ENCODE measurements at places on chromosomes 1 and 21. TPM values are rescaled to one million over a fixed set of nuclear protein-coding genes. Genes with fewer than 3 reads are reported as not detected.
A peak's percentile ranks its signal among the peaks of the same experiment; 100 is the strongest.

GRCh38 chr1:184973272-184974055, 844 bp downstream of the NIBAN1 start:
- no peaks in the 10 kb centered on the region for H3K36me3 ChIP-seq
- H3K4me1 ChIP-seq: peaks cover 4% of the 10 kb centered on the region
- H3K27me3 ChIP-seq: peaks cover 20% of the 10 kb centered on the region
- peak overlapping the region; percentile 69 for H3K4me3 ChIP-seq

DNA sequence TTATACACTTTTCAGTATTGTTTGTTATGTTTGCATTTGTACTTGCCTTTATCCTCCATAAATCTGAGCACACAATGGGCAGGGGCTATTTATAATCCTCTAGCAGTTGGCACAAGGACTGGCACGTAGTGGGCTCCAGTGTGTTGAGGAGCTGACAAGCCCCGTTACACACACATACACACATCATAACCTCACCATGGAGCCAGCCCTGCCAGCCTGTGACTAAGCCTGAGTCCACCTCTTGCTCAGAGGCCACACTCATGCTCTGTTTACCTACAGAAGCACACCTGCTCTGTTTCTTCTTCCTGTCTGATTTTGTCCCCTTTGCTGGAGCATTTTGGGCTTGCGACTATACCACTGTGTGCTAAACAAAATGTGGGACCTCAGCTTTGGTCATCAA, 64.5 kb upstream of the SPATA6 start:
- no peaks in the 10 kb centered on the region for H3K4me1 ChIP-seq
- no peaks in the 10 kb centered on the region for H3K36me3 ChIP-seq

GRCh38 chr1:109730666-109731065, 10.2 kb downstream of the GSTM3 start:
- no peak for DNase-seq
- no peaks in the 10 kb centered on the region for H3K27me3 ChIP-seq
- no peak overlapping the region for H3K27ac ChIP-seq
- H3K4me1 ChIP-seq: peaks cover 4% of the 10 kb centered on the region
- H3K36me3 ChIP-seq: no peaks in the 10 kb centered on the region
- no peak overlapping the region for H3K4me3 ChIP-seq

DNA sequence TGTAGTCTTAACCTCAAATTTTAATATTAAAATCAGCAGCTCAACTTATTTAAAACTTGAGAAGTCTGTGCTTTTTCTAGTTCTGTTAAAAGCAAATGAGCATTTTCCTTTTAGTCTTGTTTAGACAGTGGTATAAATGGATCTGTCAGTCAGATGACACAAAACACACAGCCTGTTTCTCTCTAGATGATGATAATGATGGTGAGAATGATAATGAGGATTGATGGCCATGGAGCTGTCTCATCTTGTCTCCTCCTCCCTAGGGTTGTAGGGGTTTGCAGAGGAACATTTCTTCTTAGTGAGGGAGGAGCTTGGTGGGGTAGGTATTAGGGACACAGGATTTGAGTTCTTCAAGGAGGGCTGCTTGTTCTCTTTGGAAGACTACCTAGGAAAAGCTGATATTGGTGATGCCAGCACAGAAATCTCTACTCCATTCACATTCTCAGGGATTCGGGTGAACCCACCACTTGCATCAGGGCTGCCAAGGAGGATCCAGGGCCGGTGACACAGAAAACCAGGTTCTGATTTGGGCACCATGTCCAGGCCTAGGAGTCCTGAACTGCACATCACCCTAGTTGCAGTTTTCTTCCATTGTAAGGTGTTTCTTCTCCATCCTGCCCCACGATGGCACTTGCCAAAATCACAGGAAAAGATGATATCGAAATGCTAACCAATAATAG, 147.6 kb downstream of the RHOU start:
- H3K27me3 ChIP-seq: no peaks in the 10 kb centered on the region
- H3K4me3 ChIP-seq: no peak overlapping the region

DNA sequence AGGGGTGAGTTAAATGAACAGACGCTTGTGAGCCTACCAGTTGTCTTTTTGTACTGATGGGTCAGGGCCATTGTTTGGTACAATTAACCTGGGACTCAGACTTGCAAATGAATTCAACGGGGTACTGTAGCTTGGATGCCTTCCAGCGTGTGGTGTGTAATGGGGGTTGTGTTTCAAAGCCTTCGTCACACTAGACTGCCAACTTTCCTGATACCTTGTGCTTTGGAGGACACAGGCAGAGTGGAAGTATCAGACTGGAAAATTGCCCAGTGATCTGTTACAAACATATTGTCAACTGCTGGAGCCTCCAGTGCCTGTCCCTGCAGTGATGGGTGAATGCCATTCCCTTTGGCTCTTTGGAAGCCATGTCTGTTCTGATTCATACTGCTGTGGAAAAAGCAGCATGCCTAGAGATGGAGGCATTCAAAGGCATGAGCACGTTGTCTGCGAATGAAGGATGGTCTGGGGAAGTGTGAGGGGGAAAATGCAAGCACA, 384.5 kb downstream of the LMX1A start:
- no peaks in the 10 kb centered on the region for H3K27me3 ChIP-seq
- H3K36me3 ChIP-seq: no peaks in the 10 kb centered on the region
- no peak overlapping the region for H3K27ac ChIP-seq
- no peak overlapping the region for H3K4me3 ChIP-seq

DNA sequence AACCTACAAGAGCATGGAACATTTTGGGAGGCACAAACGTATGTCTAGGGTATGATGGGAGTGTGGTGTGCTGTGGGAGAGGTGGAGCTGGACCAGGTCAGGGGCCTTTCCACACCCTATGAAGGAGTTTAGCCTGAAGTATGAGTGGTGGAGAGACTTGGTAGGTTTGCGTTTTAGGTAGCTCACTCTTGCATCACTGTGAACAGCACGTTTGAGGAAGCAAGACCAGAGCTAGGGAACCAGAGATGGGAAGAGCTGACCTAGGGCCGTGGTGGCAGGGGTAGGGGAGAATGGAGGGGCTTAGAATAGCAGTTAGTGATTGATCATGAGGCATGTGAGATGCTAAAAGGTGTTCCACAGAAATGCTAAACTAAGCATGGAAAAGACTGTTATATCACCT, 25.1 kb upstream of the ZFP69B start:
- no peak overlapping the region for H3K4me3 ChIP-seq
- H3K4me1 ChIP-seq: peaks cover 7% of the 10 kb centered on the region
- peaks cover 35% of the 10 kb centered on the region for H3K36me3 ChIP-seq
- DNase-seq: no peak

GRCh38 chr1:248686815-248687214, 15.8 kb downstream of the OR14I1 start:
- no peaks in the 10 kb centered on the region for H3K36me3 ChIP-seq
- H3K27ac ChIP-seq: no peak overlapping the region
- no peak overlapping the region for H3K4me3 ChIP-seq
- no peaks in the 10 kb centered on the region for H3K4me1 ChIP-seq
- no peaks in the 10 kb centered on the region for H3K27me3 ChIP-seq

GRCh38 chr21:45104560-45104959, 30.2 kb downstream of the ADARB1 start:
- DNase-seq: no peak
- H3K27ac ChIP-seq: no peak overlapping the region
- no peak overlapping the region for H3K4me3 ChIP-seq
- no peaks in the 10 kb centered on the region for H3K27me3 ChIP-seq
- peaks cover 17% of the 10 kb centered on the region for H3K4me1 ChIP-seq

DNA sequence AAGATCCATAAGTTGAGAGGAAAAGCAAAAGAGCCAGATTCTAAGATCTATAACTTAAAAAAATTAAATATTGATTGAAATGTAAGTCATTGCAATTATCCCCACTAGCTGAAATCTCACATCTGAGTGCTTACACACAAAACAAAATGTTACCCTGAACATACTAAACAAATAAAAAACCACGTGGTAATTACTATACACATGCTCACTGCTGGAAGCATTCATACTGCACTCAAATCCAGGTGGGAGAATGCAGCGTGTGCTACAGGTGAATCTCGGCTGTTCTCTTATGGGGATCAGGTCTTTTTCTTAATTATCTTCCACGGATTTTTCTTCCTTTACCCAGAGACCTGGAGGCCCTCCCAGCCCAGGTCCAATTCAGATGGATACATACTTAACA, 74.3 kb downstream of the SDC3 start:
- H3K27ac ChIP-seq: no peak overlapping the region
- no peak for DNase-seq
- no peak overlapping the region for H3K4me3 ChIP-seq
- no peaks in the 10 kb centered on the region for H3K4me1 ChIP-seq
- no peaks in the 10 kb centered on the region for H3K36me3 ChIP-seq

GRCh38 chr1:71755441-71755840, 526.9 kb downstream of the NEGR1 start:
- DNase-seq: no peak
- no peak overlapping the region for H3K27ac ChIP-seq
- H3K4me1 ChIP-seq: peaks cover 6% of the 10 kb centered on the region
- H3K4me3 ChIP-seq: no peak overlapping the region

GRCh38 chr21:21751286-21751685, 753.1 kb downstream of the NCAM2 start:
- no peak overlapping the region for H3K27ac ChIP-seq
- no peak for DNase-seq
- H3K4me3 ChIP-seq: no peak overlapping the region

DNA sequence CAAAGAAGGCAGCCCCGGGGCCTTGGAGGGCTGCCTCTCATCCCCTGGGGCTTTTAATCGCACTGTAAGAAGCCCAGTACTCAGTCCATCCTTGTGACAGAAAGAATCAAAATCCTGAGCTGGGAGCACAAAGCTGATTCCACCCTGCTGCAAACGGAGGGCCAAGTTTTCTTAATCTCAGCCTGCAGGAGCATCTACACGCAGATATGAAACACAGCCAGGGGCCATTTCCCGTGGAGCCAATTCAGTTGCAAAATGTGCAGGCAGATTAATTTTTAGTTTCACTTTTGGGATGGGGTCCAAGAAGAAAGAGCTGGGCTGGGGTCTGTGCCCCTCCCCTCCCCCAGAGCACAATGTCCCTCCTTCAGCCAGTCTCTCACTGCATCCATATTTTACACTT, 4.4 kb downstream of the LYPD8 start:
- no peaks in the 10 kb centered on the region for H3K4me1 ChIP-seq
- no peaks in the 10 kb centered on the region for H3K27me3 ChIP-seq
- H3K36me3 ChIP-seq: no peaks in the 10 kb centered on the region
- DNase-seq: no peak
- H3K4me3 ChIP-seq: no peak overlapping the region

DNA sequence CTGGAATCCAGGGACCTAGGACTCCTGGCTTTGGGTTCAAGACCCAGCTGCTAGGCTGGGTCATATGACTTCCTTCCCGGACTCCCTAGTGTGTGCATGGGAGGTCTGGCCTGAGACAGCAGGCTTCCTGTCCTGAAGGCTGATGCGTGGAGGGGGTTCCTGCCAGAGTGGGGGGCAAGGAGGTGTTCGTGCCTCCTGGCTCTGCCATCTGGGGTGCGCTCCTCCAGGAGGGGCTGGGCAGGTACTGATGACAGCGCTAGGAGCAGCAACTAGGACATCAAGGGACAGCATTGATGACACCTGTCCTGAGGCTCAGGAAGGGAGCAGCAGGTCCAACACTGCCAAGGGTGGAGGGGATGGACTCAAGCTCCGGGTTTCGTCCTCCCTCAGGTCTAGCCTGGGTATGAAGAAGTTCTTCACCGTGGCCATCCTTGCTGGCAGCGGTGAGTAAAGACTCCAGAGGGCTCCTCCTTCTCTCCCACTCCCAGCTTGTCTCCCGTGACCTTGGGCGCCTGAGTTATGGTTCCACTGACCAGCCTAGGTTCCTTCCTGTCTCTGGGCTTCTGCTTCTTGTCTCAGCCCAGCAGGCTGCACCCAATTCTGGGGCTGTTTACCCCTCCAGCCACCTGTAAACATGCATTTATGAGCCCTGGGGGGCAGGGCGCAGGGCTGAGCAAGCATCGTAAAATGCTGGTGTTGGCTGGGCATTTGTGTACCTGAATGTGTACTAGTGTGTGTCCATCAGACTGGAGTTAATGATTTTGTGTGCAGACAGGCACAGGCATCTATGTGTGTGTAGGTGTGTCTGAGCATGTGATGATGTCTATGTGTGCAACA, 871 bp downstream of the PLA2G2F start:
- H3K27ac ChIP-seq: no peak overlapping the region
- H3K4me3 ChIP-seq: no peak overlapping the region
- H3K36me3 ChIP-seq: no peaks in the 10 kb centered on the region
- H3K4me1 ChIP-seq: no peaks in the 10 kb centered on the region
- no peaks in the 10 kb centered on the region for H3K27me3 ChIP-seq

GRCh38 chr1:29452463-29453230, 216.3 kb downstream of the PTPRU start:
- no peaks in the 10 kb centered on the region for H3K36me3 ChIP-seq
- H3K4me1 ChIP-seq: no peaks in the 10 kb centered on the region
- H3K27me3 ChIP-seq: no peaks in the 10 kb centered on the region
- no peak for DNase-seq
- H3K4me3 ChIP-seq: no peak overlapping the region

GRCh38 chr21:41428311-41428710, 2.3 kb downstream of the MX1 start:
- no peaks in the 10 kb centered on the region for H3K27me3 ChIP-seq
- no peak overlapping the region for H3K27ac ChIP-seq
- H3K4me1 ChIP-seq: peaks cover 2% of the 10 kb centered on the region
- H3K36me3 ChIP-seq: peaks cover 27% of the 10 kb centered on the region
- H3K4me3 ChIP-seq: no peak overlapping the region
- no peak for DNase-seq

Gene RHD
- 0.61 TPM for total RNA-seq

Gene LHX8
- total RNA-seq: 0.05 TPM

Gene FMO5
- 0.76 TPM for total RNA-seq

Gene S100A7
- 5.9 TPM for total RNA-seq

Gene WNT2B
- total RNA-seq: 0.42 TPM

Gene XCL2
- 15.4 TPM for total RNA-seq

Gene FAM43B
- 0.09 TPM for total RNA-seq

Gene FHAD1
- 0.66 TPM for total RNA-seq

Gene SGIP1
- 0.57 TPM for total RNA-seq

Gene GJB5
- 1.7 TPM for total RNA-seq

Gene OR2T29
- total RNA-seq: not detected
